ENCODE measurements at places on chromosomes 12 and 14. TPM values are rescaled to one million over a fixed set of nuclear protein-coding genes. Genes with fewer than 3 reads are reported as not detected.

DNA sequence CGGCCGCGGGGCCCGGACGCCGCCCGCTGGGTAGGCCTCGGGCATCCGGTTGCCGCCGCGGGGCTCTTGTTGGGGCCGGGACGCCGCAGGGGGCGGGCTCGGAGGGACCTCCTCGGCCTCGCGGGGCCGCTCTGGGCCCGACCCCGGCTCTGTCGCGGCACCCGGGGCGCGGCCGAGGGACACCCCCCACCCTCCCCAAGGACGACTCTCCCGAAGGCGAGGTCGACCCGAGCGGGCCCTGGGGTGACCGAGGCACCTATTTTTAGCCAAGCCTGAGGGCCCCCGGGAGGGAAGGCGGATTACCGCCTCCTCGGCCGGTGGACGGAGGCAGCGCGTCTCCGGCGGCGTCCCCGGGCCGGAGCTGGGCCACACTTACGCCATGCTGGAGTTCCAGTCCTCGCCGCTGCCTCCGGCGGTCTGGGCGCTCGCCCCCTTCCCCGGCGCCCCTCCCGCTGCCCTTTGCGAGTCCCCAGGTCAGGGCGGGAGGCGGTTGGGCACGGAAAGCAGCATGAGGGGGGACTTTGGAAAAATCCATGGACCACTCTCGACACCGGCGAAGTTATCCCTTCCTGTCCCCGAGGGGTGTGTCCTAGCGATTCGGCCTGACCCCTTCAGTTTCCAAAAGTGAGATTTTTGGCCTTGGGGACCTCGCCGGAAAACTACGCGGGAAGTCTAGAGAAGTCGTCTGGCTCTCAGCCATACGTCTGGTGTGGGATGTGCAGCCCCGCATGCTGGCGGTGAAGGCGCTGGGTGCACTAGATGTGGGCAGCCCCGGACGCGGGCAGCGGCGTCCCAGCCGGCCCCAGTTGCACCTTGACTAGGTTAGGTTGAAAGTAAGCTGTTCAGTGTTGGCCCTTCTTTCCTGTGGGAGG is 699 bp downstream of the KTN1 start:
- peak; percentile 52 for DNase-seq
- H3K36me3 ChIP-seq, result peaks cover 4% of the 10 kb centered on the region
- H3K4me3 ChIP-seq, result peak overlapping the region; percentile 70
- peak overlapping the region; percentile 1 for H3K27ac ChIP-seq
- H3K27me3 ChIP-seq, result no peaks in the 10 kb centered on the region

GRCh38 chr12:94190623-94191022 is 42.2 kb downstream of the PLXNC1 start:
- DNase-seq, result no peak
- H3K27ac ChIP-seq, result no peak overlapping the region
- H3K4me3 ChIP-seq, result no peak overlapping the region
- no peaks in the 10 kb centered on the region for H3K27me3 ChIP-seq

DNA sequence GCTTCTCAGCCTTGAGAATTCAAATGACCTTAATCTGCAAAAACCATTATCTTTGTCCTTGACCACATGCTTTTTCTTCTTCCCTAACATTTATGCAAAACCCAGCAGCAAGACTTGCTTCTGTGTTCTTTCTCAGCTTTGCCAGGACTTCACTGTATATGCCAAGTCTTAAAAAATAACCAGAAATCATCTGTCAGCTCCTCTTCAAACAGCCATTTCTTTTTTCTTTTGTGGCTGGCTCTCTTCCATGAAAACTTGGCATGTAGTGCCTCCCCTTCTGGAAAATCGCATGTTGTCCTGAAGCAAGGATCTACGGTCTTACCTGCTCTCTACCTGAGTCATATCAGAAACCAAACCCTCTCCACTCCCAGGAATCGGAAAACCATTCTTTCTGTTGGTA is 364.9 kb downstream of the RPS29 start:
- H3K36me3 ChIP-seq, result no peaks in the 10 kb centered on the region
- no peaks in the 10 kb centered on the region for H3K27me3 ChIP-seq
- DNase-seq, result peak; percentile 32
- H3K4me3 ChIP-seq, result no peak overlapping the region
- peaks cover 4% of the 10 kb centered on the region for H3K4me1 ChIP-seq
- H3K27ac ChIP-seq, result no peak overlapping the region

Gene PTPN6
- 13.2 TPM for total RNA-seq

Gene HOXC9
- total RNA-seq, result 5.2 TPM

Data from MCF 10A (cell line).